Stimulated activated CD8-positive, alpha-beta memory T cell treated with anti-CD3 and anti-CD28 coated beads, Interleukin-2, amount 100 ng/mL, for 1 hour (primary cell): ENCODE measurements at places on chromosomes 11 and 22.

DNA sequence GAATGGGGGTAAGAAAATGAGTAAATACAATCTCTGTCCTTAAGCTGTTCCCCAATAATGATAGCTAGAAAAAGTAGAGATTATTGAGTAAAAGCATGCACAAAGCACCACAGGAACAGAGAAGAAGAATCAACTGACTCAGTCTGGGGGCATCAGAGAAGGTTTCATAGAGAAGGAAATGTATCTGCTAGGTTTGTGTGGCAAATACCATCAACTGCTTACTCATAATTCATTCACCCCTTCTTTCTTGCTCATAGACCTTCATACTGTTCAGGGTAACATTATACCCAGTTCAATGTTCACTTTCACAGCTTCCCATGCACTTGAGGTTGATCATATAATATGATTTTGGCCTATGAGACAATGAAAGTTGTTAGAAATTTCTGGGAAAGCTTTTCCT lies 85.2 kb upstream of the SCUBE2 start:
- DNase-seq, result no peak

DNA sequence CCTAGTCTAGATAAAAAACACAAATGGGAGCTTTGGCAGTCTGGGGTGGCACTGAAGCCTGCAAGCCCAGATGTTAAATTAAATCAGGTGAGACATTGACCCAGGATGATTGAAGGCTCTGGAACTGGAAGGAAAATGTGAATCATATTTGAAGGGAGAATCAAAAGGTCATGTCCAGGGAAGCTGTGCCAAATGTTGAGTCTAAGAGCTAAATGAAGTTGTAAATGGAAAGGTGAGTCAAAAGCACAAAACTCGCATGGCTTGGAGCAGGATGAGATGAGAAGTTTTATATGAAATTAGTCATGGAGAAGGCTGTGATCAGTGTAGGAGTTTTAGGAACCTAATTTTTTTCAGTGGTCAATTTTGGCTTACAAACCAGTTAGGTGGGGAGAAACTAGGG lies 301.1 kb downstream of the BLID start:
- DNase-seq, result no peak

DNA sequence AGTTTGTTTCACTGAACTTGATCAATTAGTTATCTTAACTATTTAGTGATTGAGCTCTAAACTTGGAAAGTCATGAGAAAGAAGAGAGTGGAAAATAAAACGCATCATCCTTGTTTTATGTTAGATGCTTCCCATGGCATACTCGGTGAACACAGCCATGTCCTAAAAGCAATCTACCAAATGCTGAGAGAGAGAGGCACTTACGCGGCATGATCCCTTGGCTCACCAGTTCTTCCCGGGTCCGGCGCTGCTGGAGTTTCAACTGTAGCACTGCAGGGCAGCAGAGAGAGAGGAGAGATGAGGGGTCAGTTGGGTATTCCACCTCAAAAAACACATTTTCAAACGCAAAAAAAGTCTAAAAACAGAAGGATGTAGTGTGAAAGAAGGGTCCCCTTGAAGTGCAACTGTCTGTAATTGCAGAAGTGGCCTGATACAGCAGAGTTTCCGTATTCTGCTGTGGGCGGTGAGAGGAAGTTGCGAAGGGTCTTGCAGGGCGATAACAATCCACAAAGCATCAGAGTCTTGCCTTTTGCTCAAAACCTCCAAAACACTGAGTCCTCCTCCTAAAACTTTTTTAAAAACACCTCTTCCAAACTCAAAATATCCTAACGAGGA lies 92.7 kb downstream of the SGSM3 start:
- no peak for DNase-seq

GRCh38 chr22:30855266-30855665 lies 113.3 kb downstream of the MORC2 start:
- DNase-seq, result no peak

DNA sequence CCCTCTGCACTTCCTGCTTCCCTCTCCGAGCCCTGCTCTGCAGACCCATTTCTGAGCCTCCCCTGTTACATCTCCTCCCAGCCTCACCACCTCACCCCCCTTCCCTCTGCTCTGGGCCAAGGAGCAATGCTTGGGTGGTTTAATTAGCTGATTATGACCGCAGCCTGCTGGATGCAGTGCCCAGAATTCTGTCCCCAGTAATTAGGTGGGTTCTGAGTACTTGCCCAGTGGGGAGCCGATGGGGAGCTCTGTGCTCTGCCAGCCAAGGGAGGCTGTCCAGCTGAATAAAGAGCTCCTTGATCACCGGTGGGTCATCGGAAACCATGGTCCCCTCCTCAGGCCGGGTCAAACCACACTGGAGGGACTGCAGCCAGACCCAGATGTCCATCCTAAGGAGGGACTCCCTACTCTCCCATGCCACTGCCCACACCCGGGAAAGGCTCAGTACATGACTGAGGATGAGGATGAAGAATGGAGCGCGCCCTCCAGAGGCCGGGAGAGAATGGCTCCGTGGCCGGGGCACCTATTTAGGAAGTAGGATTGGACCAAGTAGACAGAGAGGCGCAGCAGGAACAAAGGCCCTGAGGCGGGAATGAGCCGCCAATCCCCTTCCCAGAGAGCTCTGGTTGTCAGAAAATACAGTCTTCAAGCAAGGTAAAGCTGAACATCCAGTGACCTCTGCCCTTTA lies 9.1 kb downstream of the ARRB1 start:
- DNase-seq, result no peak

DNA sequence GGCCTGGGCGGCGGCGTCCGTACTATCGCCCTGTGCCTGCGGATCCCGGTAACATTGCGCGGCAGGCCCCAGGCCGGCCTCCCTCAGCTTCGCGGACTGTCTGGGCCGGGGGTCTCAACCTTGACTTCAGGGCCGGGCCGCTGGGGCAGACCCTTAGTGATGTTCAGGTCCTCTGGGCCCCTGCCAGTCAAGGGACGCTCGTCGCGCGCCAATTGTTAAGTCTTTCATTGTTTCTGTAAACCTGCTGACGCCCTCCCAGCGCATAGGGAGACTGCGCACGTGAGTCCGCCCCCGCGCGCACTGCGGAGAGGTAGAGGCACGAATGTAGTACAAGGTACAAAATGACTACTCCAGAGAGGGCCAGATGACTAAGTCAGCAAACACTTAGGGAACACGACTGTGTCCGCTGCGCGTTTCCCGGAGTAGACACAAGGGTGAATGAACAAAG lies 451 bp upstream of the HDHD5 start:
- DNase-seq, result no peak

DNA sequence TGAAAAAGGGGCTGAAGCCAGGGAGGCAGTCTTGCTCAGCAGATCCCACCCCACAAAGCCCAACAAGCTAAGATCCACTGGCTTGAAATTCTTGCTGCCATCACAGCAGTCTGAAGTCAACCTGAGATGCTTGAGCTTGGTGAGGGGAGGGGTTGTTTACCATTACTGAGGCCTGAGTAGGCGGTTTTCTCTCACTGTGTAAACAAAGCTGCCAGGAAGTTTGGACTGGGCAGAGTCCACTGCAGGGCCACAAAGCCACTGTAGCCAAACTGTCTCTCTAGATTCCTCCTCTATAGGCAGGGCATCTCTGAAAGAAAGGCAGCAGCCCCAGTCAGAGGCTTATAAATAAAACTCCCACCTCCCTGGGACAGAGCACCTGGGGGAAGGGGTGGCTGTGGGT lies 746.1 kb upstream of the LRRC4C start:
- no peak for DNase-seq

GRCh38 chr11:36394056-36394455 lies 98.0 kb downstream of the PRR5L start:
- DNase-seq, result no peak

- DNase-seq, result no peak
Measured at GRCh38 chr11:79235696-79236095, 205.1 kb downstream of the TENM4 start.

DNA sequence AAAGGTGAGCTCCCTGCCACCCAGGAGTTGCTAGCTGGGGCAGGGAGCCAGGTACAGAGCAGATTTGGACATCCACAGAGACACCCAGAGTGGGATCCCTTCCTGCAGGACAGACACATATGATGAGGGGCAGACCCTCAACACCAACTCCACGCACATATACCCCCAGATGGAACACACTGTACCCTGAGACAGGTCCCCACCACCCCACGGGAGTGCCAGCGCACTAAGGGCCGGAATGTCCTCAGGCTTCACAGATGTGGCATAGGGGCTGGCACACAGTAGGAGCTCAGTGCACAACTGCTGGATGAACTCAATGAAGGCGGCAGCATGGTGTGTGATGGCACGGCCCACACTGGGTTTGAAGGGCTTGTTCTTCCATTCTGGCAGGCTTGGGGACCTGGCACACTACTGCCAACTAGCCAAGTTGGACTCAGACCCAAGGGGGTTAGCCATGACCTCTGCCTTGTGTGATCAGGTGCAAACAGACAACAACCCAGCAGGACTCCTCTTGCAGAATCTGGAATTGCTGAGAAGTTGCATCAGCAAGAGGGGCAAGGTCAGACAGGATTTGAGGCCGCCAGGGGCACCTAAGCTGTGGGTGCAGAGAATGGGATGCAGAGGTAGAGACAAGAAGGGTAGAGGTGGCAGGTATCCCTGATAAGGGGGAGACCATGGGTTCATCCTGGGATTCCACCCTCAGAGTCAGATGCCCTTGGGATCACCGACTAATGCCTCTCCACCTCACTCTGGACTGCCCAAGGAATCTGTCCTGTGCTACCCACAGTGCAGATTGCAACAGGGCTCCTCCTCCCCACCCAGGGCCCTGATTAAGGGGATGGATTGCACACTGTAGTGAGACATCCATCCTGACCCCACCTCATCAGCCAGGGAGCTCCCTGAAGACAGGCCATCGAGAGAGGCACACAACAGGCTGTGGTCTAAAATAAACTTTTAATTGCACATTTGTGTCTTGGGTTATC lies 2.4 kb downstream of the C22orf15 start:
- DNase-seq, result no peak

GRCh38 chr11:112174789-112175598 lies at the start of gene BCO2:
Gene BCO2, plus strand, starts transcription at chr11:112175512. Its CDS starts 90 bp downstream, at chr11:112175602.
- DNase-seq, result peak; percentile 13

DNA sequence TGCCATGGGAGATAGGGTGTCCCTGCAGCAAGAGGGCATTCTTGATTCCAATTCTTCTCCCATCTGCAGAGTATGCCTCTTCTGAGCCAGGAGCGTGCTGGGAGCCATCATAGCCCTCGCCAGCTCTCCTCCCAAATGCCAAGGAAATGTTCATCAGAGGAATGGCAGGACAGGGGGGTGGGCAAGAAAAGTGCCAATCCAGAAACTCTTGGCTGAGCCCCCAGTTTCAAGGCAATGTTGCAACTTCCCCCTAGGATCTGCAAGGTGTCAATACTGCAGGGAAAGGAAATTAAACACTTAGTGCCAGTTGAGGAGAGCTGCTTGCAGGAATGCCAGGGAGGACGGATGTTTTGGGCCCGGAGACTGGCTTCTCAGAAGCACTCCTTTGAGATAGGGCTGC lies 94.8 kb upstream of the PRDM11 start:
- DNase-seq, result no peak

DNA sequence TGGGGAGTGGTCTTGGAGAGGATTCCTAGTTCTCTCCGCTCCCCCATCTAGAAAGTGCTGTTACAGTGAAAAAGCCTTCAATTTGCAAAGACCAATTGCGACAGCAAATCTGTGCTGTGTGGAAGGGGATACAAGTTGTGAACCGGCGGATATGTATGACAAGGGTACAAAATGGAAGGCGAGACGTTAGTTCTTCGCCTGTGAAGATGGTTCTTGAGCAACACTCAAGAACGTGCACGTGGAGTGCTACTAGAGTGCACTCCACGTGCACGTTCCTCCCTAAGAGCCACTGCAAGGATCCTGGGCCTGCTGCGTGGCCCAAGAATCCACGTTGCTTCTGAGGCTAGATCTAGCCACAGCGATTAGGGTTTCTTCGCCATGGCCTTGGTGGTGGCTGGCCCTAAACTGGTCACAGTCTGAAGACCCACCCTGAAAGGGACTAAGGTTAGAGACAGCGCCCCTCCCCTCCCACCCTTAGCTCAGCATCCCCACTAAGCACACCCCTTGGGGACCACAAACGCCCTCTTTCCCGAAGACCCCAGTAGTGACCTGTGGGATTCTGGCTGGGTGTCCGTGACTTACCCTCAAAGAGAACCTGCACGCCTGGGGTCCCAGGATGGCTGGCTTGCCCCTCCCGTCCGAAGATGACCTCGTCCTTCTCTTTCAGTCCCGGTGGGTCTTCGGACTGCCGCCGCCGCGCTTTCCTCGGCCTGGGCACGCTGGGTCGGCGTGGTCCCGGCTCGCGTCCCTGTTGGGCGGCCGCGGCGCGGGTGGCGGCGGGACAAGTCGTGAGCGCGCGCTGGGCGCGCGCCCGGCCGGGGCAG lies 519 bp upstream of the PDE3B start:
- DNase-seq, result no peak

- DNase-seq, result no peak
Measured at GRCh38 chr22:37659897-37660708, 1.6 kb downstream of the PDXP start.

DNA sequence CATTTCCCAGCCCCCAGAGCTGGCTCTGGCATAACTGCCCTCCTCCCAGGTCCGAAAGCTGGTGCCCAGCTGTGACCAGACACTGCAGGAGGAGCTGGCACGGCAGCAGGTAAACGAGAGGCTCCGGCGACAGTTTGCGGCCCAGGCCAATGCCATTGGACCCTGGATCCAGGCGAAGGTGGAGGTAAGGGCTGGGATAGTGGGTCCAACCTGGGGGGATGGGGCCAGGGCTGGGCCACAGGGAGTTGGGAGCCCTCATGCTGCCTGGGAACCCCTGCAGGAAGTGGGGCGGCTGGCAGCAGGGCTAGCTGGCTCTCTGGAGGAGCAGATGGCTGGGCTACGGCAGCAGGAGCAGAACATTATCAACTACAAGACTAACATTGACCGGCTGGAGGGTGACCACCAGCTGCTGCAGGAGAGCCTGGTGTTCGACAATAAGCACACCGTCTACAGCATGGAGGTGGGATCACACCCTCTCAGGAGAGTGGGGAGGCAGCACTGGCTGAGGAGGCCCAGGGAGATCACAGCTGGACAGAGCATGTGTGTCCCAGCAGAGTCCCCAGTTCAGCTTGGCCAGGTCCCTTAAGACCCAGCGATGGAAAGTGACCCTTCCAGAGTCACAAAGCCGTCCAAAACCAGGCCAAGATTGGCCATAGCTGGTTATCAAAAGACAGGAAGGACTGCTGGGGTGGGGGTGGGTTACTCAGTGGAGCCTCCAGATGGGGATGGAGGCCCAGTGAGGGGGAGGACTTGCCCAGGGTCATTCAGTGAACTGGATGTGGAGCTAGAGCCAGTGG lies 7.0 kb downstream of the CTSF start:
- DNase-seq, result no peak

GRCh38 chr22:48636746-48637145 lies 1190.9 kb downstream of the BRD1 start:
- DNase-seq, result no peak

GRCh38 chr11:98060759-98061158 lies 960.0 kb upstream of the CNTN5 start:
- no peak for DNase-seq

DNA sequence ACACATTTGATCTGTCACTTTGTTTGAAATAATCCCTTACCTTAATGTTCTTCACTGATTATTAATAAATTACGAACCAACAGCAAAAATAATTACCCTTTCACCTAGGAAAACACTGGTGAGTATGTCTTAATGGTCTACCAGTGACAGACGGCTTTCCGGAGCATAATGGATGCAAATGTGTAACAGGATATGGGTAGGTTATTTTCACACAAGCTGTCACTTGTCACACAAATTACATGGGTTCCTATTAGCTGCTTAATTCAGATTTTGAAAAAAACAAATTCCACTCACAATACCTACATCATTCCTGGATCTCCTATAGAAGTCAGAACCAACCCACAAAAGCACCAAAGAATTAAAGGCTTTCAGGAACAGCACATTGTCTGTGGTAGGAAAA lies 127.9 kb downstream of the WT1 start:
- no peak for DNase-seq

- DNase-seq, result no peak
Measured at GRCh38 chr11:12247543-12248254, 129.7 kb upstream of the PARVA start.
